ENCODE measurements at places on chromosomes 6 and 20.

DNA sequence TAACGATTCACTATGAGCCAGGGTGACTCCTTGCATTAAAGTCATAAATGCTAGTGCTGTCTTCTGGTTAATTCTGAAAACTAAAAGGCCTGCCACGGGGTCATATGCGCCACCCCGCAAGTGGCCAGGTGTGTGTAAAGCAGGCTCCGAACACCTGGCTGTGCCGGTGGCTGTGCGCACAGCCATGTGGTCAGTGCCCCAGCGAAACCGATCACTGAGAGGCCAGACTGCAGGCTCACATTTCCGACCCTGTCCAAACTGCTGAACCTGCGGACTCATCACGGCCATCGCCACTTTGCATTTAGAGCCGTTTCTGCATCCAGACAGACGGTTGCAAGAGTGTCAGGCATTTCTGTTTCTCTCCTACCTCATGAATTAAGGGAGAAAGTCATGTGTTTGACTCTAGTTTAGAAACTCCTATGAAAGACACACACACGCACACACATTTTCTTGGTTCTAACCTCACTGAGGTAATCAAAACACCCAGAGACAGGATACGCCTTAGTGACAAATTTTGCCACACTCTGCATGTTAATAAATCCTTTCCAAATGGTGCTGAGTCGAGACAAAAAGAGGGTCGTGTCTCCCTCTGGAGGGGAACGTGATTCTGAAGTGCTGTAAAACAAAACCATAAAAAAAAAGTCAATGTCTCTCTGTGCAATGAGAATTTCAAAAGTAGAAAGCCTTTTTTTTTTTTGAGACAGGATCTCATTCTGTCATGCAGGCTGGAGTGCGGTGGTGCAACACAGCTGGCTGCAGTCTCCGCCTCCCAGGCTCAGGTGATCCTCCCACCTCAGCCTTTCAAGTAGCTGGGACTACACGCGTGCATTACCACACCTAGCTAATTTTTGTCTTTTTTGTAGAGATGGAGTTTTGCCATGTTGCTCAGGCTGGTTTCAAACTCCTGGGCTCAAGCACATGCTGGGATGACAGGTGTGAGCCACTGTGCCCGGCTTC is 31.0 kb upstream of the TCFL5 start:
- DNase-seq = no peak

DNA sequence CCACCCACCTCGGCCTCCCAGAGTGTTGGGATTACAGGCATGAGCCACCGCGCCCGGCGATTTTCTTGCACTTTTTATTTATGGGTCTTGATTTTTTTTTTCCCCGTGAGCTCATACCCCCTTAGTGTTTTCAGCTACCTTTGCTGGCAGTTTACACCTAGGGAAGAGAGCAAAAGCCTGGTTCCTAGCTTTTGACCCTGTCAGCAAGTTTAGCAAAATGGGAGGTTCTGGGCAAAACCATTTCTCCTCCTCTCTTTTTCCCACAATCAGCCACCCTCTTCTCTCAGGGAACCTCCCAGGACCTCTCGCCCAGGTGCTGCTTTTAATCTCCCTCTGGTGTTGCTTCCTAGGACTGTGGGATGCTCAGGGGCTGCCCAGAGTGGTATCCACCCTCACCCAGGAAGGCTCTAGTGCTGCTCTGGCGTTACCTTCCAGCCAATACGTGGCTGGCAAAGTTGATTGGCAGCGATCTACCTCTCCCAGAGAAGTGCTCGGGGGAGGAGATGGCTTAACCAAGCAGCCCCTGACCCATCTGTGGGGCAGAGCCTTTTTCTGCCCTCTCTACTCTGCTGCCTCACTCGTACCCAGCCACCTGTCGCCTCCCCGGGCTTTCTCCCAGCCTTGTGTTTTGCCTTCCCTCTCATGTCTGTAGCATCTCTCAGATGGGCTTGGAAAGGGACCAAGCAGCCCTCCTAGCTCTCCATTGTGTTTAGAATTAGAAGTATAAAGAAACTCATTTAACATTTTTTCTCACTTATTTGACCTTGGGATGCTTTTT is 37.4 kb downstream of the KAT14 start:
- DNase-seq = no peak

- no peak for DNase-seq
These were observed 123.2 kb downstream of the TFAP2C start for GRCh38 chr20:56752274-56752673.

DNA sequence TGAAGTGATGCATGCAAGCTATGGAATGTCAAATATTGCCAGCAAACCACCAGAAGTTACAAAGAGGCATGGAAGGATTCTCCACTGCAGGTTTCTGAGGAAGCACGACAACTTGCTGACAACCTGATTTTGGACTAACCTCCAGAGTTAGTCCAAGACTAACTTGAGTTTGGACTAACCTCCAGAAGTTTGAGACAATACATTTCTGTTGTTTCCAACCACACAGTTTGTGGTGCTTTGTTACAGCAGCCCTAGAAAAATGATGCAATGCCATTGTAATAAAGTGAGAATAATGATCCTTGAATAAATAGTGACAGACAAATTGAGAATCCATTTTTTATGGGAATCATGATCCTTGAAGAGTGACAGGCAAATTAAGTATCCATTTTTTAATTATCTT is 169.9 kb upstream of the HDDC2 start:
- DNase-seq = no peak

- no peak for DNase-seq
These were observed 219.8 kb downstream of the ERMARD start for GRCh38 chr6:169971081-169971861.

DNA sequence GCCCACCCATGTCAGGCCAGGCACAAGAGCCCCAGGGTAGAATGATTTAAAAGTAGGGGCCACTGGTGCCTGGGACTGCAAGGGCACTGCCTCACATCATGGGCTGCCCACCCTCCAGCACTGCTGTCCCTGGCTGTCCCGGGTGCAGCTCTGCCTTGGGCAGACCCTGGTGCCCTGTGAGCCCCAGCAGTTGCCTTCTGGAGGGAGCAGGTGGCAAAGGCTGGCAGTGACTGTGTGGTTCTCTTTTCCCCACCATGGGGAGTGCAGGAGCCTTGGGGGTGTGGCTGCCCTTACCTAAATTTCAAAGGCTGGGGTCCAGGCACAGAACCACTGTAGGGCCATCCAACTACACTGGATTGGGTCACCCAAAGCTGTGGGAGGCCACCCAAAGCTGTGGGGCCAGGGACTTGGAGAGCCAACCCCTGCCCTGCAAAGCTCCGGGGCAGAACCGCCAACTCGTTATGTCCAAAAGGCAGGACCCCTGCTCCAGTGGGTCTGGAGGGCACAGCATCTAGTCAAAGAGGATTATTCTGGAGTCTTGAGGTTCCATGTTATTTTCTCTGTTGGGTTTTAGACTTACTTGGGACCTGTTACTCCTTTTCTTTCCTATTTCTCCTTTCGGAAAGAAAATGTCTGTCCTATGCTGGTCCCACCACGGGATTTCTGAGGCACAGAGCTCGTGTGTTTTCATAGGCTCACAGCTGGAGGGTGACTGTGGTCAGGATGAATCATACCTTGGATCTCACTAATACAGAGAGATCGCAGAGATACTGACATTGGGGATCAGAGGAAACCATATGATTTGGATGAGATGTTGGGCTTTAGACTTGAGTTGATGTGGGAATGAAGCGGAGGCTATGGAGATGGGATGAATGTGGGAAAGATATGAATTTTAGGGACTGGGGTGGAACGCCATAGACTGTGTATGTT is 65.3 kb downstream of the RAMACL start:
- no peak for DNase-seq

- DNase-seq = no peak
These were observed 26.5 kb downstream of the HLA-DOB start for GRCh38 chr6:32790306-32790705.

GRCh38 chr20:8400486-8400885 is 268.4 kb downstream of the PLCB1 start:
- DNase-seq = no peak

DNA sequence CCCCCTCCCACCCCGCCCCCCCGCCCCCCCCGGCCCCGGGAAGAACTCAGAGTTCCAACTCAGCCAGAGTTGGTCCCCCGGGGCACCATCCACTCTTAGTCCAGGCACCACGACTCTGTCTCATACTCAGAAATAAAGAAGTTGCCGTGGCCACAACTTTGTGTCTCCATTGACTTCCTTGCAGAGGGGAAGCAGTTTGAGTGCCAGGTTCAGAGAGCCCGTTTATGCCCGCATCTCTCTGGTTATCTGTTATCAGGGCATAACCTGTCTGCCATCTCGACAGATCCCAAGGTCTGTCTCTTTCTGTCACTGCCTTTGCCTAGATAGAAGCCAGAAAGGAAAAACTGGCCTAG is 605 bp downstream of the CDC5L start:
- DNase-seq = no peak

GRCh38 chr20:25408890-25409289 is 1.4 kb downstream of the GINS1 start:
- no peak for DNase-seq

DNA sequence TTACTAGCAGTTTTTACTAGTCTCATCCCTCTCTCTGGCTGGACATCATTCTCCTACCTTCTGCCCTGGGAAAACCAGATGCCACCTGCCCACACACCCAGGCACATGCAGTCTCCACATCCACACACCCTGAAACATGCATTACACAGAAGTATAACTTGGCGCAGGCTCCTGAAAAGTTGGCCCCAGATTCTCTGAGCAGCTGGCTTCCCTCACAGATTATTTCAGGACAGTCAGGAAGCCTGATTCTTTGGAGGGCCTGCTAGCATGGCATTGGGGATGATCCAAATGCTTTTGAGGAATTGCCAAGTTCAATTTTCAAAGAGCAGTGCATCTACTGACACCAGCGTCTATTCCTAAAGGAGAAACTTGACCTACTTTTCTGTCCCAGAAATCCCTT is 27.8 kb upstream of the KIF16B start:
- DNase-seq = no peak

DNA sequence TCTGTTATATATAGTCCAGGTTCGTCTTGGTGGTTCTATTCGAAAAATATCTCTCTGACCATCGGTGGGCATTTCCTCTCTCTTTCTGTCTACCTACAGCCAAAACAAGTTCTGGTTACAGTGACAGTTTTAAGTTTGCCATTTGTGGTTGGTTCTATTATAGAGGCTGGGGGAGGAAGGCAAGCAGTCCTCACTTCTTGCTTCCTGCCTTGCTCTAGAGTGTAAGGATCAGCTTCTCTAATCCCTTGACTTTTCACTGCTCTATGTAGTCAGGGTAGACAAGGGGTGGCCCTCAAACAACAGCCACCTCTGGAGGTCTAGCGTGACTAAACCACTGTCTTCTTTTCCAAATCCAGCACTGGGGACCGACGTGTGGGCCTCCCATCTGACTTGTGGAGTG is 16.1 kb downstream of the E2F3 start:
- no peak for DNase-seq

DNA sequence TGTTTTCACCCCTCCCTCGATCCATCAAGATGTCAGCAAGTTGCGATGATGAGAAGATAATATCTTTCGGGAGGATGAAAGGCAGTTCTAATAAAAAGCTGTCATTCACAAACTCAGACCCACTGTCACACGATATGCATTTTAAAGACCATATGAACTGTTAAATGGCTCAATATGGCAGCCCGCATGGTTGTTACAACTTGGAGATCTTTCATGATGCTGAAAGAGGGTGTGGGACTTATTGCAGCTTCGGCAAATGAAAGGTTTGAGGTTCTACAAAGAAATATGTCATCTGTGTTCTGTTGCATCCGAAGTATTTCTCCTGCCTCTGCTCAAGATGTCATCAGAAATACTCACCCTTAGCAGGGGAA is 128.5 kb downstream of the CDH4 start:
- no peak for DNase-seq

DNA sequence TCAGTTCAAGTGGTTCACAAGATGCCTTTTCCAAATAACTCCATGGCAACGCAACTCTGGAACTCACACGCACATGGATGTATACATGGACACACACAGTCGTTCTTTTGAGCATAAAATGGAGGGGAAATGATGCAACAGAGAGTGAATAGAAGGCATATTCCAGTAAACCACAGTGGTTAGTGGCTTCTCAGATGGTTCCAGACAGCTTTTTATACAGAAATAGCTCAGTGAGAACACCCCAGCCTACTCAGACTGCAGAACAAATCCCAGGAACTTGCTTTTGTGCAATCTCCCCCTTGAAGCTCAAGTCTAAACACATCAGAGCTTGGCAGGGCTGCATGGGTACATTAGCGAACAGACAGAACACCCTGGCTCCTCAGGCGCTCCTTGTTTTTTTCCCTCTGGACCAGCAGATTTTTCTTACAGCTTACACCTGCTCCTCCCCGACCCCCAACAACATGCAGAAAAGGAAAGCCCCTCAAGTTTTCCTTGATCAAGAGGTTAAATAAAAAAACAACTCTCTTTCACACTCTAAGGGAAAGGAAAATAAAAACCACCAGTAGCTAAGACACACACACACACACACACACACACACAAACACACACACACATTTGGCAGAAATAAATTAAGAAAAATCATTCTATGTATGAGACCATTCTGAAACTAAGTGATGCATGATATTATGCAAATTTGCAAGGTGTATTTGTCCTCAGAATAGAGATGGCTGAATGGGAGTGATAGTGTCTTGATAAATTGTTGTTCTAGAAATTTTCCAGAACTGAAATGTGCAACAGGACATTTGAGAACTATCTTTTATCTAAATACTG is 51.2 kb upstream of the RANBP9 start:
- DNase-seq = no peak

DNA sequence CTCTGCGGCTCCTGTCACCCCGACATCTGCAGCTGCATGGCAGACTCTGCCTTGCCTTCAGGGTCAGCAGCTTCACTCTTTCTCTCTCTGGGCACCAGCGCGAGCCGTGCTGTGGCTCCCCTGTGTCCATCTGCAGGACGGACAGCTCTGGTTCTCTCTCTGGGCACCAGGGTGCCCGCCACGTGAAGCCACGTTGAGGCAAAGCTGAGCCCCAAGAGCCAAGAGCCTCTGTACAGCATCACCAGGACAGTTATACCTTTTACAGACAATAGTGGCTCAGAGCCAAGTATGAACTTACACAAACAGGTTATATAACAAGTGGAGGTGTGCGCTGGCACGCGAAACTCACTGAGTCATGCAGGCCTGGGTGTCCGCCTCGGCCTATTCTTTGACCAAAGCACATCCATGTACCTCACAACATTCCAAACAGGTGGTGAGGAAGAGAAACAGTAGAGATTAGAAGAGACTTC is 50.8 kb downstream of the FAM50B start:
- no peak for DNase-seq

DNA sequence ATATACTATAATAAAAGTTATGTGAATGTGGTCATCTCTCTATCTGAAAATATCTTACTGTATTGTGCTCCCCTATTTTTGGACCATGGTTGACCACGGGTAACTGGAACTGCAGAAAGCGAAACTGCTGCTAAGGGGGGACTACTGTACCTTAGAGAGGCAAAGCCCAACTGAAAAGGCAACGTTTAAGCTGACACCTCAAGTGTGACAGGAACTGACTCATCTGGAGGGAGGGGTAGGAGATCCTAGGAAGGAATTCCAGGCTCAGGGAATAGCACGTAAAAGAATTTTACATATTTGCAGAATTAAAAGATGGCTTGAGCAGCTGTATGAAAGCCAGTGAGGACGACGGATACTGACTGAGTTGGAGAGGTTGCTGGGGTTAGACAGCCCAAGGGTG is 34.8 kb downstream of the ELOVL2 start:
- no peak for DNase-seq

All from NCI-H2081 (cell line).